ENCODE measurements at places on chromosomes 2 and 18. TPM values are rescaled to one million over a fixed set of nuclear protein-coding genes. Genes with fewer than 3 reads are reported as not detected.
A peak's percentile ranks its signal among the peaks of the same experiment; 100 is the strongest.

Gene GCG
- not detected for total RNA-seq

GRCh38 chr2:150209746-150210145 lies 277.7 kb downstream of the RND3 start:
- no peaks in the 10 kb centered on the region for H3K27me3 ChIP-seq
- no peaks in the 10 kb centered on the region for H3K4me1 ChIP-seq
- H3K27ac ChIP-seq: no peak overlapping the region
- no peak overlapping the region for H3K4me3 ChIP-seq
- no peaks in the 10 kb centered on the region for H3K36me3 ChIP-seq

Gene LOXHD1
- total RNA-seq: not detected

Gene GALR1
- 0.04 TPM for total RNA-seq

GRCh38 chr2:152623076-152623740 lies 94.1 kb downstream of the PRPF40A start:
- peaks cover 7% of the 10 kb centered on the region for H3K4me1 ChIP-seq
- no peak overlapping the region for H3K4me3 ChIP-seq
- H3K36me3 ChIP-seq: no peaks in the 10 kb centered on the region
- H3K27ac ChIP-seq: no peak overlapping the region
- DNase-seq: no peak
- no peaks in the 10 kb centered on the region for H3K27me3 ChIP-seq

DNA sequence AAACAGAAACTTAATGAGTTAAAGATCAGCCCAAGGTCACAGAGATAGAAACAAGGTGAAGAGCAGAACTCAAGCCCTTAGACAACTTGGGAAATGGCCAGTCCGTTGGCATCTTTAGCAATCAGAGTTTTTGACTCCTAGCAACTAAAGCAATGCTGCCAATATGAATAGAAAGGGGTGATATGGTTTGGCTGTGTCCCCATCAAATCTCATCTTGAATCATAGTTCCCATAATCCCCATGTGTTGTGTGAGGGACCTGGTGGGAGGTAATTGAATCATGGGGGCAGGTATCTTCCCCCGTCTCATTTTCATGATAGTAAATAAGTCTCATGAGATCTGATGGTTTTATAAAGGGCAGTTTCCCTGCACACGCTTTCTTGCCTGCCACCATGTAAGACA lies 170.2 kb downstream of the DDX1 start:
- H3K4me3 ChIP-seq: no peak overlapping the region
- H3K27ac ChIP-seq: no peak overlapping the region
- H3K4me1 ChIP-seq: no peaks in the 10 kb centered on the region
- no peaks in the 10 kb centered on the region for H3K36me3 ChIP-seq
- H3K27me3 ChIP-seq: no peaks in the 10 kb centered on the region
- no peak for DNase-seq

DNA sequence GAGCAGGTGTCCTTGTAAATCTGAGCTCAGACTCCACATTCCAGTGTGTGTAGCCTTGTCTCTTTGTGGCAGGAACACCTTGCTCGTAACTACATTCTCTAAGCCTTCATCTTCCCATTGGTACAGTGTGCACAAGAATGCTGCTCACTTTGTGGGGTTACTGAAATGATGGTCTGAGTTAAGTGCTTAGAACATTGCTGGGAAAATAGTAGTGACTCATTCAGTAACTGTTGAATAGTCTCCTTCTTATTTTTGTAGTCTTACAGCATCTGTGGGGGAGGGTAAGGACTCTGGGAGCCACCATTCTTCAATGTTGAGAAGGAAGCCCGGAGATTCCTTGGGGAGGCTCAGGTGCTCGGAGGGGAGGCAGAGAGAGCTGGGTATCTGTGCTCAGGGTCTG lies 236.0 kb upstream of the HDAC4 start:
- no peaks in the 10 kb centered on the region for H3K4me1 ChIP-seq
- H3K27ac ChIP-seq: no peak overlapping the region
- no peaks in the 10 kb centered on the region for H3K36me3 ChIP-seq
- peaks cover 19% of the 10 kb centered on the region for H3K27me3 ChIP-seq
- no peak overlapping the region for H3K4me3 ChIP-seq
- DNase-seq: no peak

DNA sequence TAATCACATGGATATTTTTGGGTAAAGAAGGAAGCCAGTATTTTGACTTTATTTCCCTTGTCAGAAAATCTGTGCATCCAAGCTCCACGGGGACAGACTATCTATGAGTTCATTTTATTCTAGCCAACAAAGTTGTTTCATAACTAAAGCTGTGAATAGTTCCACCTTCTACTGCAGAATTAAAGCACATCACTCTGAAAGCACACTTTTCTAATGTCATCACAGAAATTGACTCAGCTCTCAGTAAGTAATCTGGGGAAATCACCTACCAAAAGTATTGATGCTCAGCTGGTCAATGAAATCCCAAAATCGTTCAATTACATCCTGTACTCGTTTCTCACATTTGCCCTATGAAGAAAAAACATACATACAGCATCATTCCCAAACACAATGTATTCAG lies 19.1 kb downstream of the IAH1 start:
- no peaks in the 10 kb centered on the region for H3K4me1 ChIP-seq
- no peaks in the 10 kb centered on the region for H3K27me3 ChIP-seq
- no peak for DNase-seq
- peaks cover 100% of the 10 kb centered on the region for H3K36me3 ChIP-seq
- H3K4me3 ChIP-seq: no peak overlapping the region

DNA sequence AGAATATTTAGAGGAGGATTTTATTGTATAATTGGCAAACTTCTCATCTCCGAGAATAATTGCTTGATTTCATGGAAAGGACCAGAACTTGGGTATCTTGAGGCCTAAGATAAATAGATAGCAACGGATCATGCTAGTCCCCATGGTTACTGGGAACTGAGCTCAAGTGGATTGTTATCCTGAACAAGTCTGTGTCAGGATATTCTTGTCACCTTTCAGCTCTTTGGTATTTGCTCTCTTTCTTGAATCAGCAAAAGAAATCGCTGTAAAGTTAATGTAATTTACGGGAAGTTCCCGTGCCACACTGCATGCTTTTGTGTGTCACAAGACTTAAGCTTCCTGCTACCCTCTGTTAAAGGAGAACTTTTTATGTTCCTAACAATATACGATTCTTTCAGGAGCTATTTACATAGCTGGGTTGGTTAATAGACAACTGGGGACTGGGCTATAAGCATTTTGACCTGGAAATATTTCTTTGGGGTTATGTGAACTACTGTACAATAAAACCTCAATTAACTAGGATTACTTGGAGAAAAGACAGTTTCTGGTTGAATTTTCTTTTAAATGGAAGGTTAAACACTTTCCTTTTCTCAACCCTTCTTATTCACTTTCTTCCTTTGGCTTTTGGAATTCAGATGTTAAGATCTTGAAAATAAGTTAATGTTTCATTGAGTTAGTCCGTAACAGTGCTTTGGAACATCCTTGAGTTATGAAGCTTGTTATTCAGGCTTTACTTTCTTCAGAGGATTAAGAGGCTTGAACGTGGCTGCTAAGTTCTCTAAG lies 151.2 kb downstream of the FMNL2 start:
- no peaks in the 10 kb centered on the region for H3K36me3 ChIP-seq
- peaks cover 5% of the 10 kb centered on the region for H3K4me1 ChIP-seq
- H3K27ac ChIP-seq: peak overlapping the region; percentile 11
- no peak overlapping the region for H3K4me3 ChIP-seq
- DNase-seq: no peak
- H3K27me3 ChIP-seq: no peaks in the 10 kb centered on the region

DNA sequence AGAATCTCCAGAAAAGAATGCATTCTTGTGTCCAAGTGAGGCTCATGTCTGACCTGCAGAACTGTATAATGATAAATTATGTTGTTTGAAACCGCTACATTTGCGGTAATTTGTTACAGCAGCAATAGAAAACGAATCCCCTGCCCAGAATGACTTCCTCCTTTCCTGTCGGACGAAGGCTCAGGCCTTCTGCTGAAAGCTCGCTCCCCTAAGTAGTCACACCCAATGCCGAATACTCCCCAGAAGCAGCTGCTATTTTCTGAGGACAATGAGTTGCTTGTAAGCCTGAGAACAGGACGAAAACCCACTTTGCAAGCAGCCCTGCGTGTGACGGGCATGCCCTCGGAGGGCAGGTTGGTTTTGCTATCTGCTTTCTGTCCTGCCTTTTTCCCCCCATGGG lies 27.7 kb upstream of the PTPN4 start:
- H3K27ac ChIP-seq: no peak overlapping the region
- no peak overlapping the region for H3K4me3 ChIP-seq
- H3K4me1 ChIP-seq: no peaks in the 10 kb centered on the region
- no peaks in the 10 kb centered on the region for H3K36me3 ChIP-seq
- peaks cover 3% of the 10 kb centered on the region for H3K27me3 ChIP-seq
- DNase-seq: no peak

DNA sequence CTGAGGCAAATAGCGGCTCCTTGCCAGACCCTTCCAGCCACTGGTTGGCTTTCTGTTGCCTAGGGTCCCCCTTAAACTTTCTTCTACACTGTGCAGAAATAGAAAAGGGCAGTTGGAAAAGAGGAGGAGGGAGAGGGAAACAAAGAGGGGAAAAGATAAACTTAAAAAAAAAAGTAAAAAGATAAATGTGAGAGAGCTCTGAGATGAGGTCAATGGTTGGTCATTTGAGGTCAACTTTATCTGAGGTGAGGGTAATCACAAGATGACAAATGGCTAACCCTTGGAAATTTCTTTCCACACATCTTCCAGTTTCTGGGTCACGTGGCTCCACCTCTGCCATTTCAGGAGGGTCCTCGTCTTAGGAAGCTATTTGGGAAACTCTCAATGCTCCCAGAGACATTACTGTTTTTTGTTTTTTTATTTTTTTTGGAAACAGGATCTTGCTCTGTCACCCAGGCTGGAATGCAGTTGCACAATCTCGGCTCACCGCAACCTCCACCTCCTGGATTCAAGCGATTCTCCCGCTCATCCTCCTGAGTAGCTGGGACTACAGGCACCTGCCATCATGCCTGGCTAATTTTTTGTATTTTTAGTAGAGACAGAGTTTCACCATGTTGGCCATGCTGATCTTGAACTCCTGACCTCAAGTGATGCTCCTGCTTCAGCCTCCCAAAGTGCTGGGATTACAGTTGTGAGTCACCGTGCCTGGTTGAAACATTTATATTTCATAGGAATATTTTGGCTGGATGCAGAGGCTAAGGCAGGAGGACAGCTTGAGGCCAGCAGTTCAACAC lies 199.9 kb downstream of the TGIF1 start:
- DNase-seq: no peak
- peaks cover 10% of the 10 kb centered on the region for H3K4me1 ChIP-seq
- H3K27me3 ChIP-seq: no peaks in the 10 kb centered on the region
- H3K27ac ChIP-seq: no peak overlapping the region
- no peaks in the 10 kb centered on the region for H3K36me3 ChIP-seq
- H3K4me3 ChIP-seq: no peak overlapping the region

DNA sequence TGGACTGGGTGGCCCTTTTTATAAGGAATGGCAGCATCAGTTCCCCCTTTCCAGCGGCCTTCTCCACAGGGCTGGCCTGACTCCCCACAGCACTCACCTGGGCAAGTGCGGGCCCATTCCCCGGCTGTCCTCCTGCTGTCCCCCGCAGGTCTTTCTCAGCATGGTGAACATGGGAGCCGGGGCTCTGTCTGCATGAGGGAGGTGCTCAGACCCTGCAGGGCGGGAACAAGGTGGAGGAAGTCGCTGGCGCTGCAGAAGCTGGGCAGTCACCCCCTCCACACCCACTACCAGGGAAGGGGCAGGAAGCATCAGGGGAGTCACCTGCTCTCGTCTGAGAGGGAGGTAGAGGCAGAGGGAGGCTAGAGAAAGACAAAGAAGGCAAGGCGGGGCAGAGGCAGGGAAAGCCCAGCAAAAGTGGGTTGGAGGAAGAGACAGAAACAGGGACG lies 12.2 kb downstream of the HES6 start:
- no peak overlapping the region for H3K4me3 ChIP-seq
- H3K4me1 ChIP-seq: no peaks in the 10 kb centered on the region
- H3K27me3 ChIP-seq: no peaks in the 10 kb centered on the region
- H3K27ac ChIP-seq: no peak overlapping the region
- H3K36me3 ChIP-seq: no peaks in the 10 kb centered on the region

DNA sequence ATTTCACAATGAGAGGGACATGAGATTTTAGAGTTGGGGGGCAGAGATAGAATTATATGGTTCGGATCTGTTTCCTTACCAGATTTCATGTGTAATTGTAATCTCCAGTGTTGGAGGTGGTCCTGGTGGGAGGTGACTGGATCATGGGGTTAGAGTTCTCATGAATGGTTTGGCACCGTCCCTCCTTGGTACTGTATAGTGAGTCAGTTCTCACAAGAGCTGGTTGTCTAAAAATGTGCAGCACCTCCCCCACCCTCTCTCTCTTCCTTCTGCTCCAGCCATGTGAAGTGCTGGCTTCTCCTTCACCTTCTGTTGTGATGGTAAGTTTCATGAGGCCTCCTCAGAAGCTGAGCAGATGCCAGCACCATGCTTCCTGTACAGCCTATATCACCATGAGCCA lies 138.1 kb downstream of the SCG2 start:
- no peaks in the 10 kb centered on the region for H3K36me3 ChIP-seq
- DNase-seq: no peak
- H3K4me3 ChIP-seq: no peak overlapping the region
- H3K27me3 ChIP-seq: no peaks in the 10 kb centered on the region

- H3K27me3 ChIP-seq: no peaks in the 10 kb centered on the region
- H3K27ac ChIP-seq: no peak overlapping the region
- no peak overlapping the region for H3K4me3 ChIP-seq
- DNase-seq: no peak
Observed at GRCh38 chr18:38450876-38451275, 885.3 kb upstream of the CELF4 start.

Measured in esophagus squamous epithelium (tissue), 5 donors.